NCI-H1694 (cell line): ENCODE measurements at places on chromosomes 7 and 10.

- DNase-seq, result no peak
Observed at GRCh38 chr7:48087349-48087748, 1.7 kb upstream of the UPP1 start.

DNA sequence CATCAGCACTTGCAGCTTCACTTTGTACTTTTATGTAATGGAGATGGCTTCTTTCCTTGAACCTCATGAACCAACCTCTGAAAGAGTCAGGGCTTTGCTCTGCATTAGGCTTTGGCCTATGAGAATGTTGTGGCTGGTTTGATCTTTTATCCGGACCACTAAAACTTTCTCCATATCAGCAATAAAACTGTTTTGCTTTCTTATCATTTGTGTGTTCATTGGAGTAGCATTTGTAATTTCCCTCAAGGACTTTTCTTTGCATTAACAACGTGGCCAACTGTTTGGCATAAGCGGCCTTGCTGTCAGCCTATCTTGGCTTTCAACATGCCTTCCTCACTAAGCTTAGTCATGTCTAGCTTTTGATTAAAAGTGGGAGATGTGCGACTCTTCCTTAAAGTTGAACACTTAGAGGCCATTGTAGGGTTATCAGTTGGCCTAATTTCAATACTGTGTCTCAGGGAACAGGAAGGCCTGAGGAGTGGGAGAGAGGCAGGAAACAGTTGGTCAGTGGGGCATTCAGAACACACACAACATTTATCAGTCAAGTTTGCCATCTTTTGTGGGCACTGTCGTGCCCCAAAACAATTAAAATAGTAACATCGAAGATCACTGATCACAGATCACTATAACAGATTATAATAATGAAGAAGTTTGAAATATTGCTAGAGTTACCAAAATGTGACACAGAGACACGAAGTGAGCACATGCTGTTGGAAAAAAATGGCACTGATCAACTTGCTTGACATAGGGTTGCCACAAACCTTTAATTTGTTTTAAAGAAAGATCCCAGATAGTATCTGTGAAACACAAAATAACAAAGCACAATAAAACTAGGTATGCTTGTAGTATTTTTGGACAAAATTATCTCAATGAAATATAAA is 64.7 kb downstream of the NRF1 start:
- DNase-seq, result no peak

- DNase-seq, result no peak
Observed at GRCh38 chr10:110296966-110297365, 7.8 kb downstream of the SMNDC1 start.

DNA sequence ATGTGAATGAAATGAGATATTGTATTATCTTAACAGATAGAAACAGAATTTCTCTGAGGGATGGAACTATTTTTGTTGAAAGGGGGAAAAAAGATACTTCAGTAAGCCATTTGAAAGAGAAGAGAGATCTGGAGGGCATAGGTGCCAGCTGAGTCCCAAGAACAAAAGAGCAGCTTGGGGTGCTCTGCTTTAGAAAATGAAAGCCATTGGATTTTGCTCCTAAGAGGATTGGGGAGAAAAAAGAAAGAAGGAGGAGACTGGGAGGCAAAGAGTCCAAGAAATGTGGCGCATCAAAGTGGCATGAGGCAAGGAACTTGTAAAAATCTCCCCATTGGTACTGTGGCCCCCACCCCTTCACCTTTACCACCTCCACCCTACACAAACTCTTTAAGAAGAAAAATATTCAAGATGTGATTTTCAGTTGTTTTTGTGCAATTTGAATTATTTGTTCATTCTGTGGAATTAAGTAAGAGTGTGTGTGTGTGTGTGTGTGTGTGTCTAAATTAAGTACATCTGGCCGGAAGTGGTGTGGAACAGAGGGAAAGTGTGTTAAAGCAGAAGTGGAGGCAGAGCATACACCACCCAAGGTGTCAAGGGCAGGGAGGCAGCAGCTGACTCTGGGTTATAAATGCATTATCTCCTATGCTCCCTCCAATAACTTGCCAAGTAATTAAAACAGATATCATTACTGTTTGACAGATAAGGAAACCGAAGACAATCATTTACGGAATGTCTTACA is 9.9 kb upstream of the GNAI1 start:
- no peak for DNase-seq

DNA sequence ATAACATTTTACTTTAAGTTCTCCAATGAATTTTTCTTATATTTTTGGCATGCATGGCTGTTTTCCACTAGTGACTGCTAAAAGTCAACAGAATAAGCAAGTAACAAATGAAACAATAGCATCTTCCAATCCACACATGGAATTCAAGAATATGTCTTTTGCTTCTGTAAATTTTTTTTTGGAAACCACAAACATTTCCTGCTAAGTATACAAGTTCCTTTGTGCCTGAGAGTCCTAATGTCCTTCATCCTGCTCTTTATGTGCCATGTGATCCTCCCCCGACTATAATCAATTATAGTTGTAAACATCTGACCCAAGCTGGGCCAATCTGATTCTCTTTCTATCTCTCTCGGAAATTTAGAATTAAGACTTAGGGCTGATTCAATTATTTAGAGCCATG is 61.2 kb downstream of the PPP1R3C start:
- no peak for DNase-seq

GRCh38 chr7:3897430-3898372 is 596.6 kb downstream of the SDK1 start:
- no peak for DNase-seq

DNA sequence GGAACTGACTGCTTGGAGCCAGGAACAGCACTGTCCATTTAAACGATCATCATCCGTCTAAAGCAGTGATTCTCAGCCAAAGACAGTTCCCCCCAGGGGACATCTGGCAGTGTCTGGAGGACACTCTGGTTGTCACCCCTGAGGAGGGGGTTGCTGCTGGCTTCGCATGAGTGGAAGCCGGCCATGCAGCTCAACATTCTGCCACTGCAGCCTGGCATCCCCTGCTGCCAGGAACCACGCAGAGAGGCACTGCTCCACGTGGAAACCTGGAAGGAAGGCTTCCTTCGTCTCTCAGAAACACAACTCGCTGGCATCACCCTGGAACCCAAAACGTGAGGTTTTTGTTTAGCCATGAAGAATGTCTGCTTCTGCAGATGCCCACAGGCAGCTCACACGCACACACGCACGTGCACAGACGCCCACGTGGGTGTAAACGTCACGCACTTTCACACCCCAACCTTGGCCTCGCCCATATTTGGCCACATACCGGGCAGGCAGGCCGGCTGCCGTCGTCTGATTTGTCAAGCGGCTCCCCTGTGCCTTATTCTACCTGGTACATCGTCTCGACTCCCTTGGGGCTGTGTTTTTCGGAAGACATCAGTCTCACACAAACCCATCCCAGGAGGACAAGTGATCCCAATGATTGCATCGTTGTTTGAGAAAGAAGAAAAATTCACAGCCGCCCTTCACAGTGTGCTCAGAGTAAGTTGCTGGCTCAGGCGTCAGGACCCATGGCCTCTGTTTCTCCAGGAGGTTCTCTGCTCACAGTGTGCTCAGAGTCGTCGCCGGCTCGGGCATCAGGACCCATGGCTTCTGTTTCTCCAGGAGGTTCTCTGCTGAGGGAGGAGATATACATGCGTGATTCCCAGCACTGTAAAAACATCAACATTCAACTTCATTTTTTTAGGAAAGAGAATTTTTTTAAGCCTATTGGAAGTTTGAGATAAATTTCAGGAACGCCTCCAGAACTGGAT is 127.2 kb upstream of the PPP2R2D start:
- DNase-seq, result no peak

- no peak for DNase-seq
Observed at GRCh38 chr7:111029574-111030251, 61.2 kb upstream of the LRRN3 start.

DNA sequence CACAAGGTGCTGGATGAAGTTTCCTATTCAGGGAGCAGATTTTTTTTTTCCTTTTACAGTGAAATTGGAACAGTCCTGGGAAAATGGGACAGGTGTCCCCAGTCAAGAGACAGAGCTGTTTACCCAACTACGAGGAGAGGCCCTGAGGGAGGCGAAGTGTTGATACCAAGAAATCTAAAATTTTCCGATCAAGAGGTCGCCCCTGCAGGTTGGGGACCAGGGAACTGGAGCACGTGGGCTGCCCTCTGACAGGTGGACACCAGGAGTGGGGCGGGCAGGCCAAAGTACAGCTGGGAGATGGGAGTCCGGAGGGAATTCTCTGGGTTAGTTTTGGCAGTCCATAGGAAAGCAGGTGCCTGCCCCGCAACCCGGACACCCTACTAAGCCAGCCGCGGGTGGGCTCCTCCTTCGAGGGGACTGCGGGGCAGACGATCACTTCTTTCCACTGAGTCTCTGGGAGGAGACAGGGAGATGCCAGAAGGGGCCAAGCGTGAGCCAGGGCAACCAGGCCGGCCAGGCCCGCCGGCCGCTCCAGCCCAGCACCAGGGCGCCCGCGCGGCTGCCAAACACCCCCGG is 965 bp upstream of the CAMK1D start:
- DNase-seq, result no peak

- DNase-seq, result no peak
Observed at GRCh38 chr7:28418311-28418710, 6.0 kb downstream of the CREB5 start.

GRCh38 chr7:99562832-99563231 is 4.4 kb downstream of the ZNF655 start:
- DNase-seq, result no peak

DNA sequence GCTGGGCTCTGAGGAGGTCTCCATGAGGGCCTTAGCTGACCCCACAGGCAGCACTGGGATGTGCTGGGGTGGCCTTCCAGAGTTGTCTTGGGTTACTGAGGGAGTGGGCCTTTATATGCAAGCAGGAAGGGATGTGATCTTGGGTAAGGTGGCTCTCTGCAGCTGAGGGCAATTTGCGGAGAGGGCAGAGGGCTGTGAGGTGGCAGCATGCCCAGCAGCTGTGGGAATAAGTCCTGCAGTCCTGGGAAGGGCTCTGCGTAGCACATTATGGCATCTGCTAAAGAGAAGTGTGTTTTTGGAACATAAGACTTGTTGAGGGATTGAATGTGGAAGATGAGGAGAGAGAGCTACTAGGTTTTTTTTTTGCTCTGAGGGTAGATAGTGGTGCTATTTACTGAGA is 99.6 kb upstream of the KMT2E start:
- no peak for DNase-seq

DNA sequence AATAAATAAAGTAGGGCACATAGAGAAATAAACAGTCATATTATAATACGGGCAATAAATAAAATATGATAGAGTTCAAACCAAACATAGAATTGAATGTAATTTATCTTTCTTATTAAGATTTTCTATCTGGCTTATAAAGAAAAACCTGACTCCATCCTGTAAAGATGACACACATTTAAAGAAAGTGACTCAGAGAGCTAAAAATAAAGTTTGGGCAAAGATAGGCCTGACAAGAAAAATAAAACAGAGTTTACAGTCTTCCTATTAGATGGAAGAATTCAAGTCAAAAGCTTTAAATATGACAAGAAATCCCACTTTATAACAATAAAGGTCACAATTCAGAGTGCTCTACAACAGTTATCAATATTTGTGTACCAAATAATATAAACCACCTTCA is 580.6 kb downstream of the PHTF2 start:
- DNase-seq, result no peak

- DNase-seq, result no peak
Observed at GRCh38 chr10:86756511-86757112, at the start of gene BMPR1A. TSS of gene BMPR1A (plus strand) at chr10:86756619. CDS start at chr10:86876019, 119,400 bp downstream.

GRCh38 chr10:10987111-10987510 is 30.6 kb upstream of the CELF2 start:
- no peak for DNase-seq

DNA sequence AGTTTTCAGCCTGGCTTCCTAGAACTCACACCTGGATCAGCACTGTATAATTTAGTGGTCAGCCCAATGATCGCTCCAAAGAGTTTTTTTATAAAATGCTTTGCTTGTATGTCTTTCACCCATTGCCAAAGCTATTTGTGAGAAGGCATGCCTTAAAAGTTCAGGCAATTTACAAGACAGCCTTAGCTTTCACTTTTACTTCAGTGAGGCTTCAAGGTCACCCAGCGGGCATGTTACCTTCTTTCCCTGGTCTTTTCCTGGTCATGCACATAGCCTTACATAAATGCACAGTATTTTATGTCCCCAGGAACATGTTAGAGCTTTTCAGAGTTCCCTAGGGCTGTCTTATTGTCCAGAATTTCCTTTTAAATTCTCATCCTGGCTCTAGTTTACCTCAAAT is 179.9 kb upstream of the TMEM72 start:
- no peak for DNase-seq

GRCh38 chr7:11517853-11518252 is 314.1 kb downstream of the THSD7A start:
- no peak for DNase-seq

DNA sequence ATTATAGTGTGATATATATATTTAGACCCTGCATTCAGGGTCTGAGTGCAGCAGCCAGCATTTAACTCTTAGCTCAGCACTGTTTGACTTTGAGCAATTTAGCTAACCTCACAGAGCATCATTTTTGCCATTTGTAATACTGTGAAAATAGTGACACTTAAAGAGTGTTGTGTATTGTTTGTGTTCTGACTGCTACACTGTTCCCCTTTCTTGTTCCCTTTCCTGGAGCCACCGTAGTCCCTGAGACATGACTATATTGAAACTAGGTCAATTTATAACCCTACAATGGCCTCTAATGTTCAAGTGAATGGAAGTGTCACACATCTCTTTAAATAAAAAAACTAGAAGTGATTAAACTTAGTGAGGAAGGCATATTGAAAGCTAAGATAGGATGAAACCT is 20.3 kb upstream of the CD36 start:
- DNase-seq, result no peak

GRCh38 chr10:79172881-79173280 is 104.1 kb downstream of the ZMIZ1 start:
- no peak for DNase-seq

DNA sequence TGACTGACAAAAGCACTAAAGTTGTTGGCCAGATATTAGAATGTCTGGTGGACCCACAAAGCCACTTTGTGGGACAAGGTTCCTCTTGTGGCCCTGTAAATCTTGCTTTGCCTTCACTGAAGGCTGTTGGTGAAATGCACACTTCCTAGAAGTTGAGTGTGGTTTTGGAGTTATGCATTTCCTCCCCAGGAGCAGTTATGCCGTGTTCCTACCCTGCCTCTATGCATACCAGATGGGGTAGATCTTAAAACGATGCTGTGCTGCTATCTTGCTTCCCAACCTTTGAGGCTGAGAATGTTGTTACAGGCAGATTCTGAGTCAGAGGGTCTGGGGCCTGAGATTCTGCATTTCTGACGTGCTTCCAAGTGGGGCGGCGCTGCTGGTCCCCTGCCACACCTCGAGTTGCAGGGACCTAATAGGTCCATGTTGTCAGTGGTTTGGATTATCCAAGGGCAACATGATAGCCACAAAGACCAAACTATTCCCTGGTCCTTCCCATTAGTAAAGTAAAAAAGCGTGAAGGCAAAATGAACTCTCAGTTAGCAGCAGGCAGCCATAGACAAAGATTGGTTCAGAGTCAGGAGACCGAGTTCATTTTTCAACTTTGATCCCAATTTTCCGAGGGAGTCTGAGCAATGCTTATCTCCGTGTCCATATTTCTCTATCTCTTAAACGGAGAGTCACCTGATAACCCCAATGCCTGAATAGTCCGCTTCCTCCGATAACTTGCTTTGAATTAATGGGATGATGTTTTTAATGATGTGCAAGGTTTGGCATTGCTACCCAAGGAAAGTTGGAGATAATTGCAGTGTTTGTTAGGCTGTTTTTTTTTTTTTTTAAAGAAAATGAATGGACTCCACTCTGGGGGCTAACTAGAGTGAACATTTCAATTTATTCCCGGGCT is 55.8 kb downstream of the CDHR3 start:
- no peak for DNase-seq
